ENCODE measurements at places on chromosomes 5 and 9.

DNA sequence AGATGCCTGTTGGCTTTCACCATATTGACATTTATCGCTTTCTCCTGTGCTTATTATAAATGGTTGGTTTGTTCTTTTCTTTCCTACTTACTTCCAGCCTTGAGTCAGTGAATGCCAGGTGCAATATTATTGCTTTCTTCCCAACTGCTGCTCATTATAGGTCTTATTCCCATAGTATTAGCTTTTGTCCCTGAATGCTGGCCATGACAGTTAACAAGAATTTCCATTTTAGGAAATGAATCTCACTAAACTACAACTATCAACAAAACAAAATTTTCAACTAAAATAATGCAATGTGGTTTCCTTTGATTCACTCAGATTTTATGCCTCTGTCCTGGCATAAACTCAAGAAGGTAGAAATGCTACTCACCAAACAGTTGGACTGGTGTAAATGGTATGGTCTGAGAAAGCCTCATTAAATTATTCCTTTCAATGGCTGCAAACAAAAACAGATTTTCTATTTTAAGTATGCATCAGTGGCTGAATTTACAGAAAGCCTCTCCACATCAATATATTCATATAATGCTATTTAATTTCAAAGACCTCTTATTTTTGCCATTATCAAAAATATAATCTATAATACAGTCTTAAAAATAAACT, 145.4 kb downstream of the TRPM6 start:
- DNase-seq = no peak

DNA sequence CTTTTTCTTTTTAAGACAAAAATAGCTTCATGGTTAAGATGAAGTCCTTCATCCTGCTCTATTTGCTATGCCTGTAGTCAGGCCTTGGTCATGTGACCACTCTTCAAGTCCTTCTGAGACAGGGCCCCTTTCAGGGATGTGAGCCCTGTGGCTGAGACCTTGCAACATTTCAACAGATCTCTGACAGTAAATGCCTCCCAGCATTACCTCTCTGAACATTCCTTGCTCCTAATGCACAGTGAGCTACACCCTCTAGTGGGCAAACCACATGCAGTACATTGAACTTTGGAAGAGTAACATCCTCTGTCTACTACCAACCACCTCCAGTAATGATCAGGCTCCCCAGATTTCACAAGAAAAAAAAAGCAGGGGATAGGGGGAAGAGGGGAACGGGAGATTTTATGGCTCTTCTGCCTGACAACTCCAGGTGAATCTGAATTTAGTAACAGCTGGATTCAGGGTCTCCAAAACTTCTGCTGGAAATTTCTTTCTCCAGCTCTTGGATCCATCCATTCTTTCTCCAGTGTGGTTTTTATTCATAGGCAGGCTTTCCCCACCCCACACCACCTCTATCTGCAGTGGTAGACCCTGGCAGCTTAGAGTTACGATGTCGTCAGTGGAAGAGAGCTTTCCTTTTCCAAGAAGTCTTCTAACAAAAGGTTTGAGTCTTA, 8.9 kb upstream of the FBXO38 start:
- peak; percentile 14 for DNase-seq

DNA sequence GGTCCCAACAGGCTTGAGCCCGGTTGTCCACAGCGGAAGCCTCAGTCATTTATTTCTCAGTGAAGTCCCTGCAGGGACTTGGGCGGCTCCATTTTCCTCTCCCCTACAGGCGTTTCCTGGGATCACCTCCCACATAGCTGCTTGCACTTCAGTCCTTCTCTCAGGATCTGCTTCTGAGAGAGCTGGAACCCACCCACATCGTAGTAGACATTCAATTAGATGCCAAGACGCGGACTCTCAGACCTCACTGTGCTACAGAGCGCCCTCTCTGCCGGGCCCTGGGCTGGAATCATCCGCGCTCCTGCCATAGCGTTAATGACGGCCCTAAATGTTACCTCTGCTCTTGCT, 54.0 kb upstream of the ROR2 start:
- DNase-seq = no peak

- peak; percentile 74 for DNase-seq
Measured at GRCh38 chr9:86946201-86947145, 833 bp downstream of the GAS1 start.

- DNase-seq = no peak
Measured at GRCh38 chr5:76082772-76083554, at the start of gene SV2C. Gene SV2C (plus strand): TSS chr5:76083383. CDS start chr5:76131751, 48,368 bp downstream.

GRCh38 chr9:4979239-4979638, 5.8 kb upstream of the JAK2 start:
- no peak for DNase-seq

GRCh38 chr9:117091529-117091928, 323.3 kb downstream of the ASTN2 start:
- no peak for DNase-seq

GRCh38 chr9:27195191-27195590, 86.2 kb downstream of the TEK start:
- no peak for DNase-seq

- DNase-seq = no peak
Measured at GRCh38 chr9:100240512-100240911, 112.2 kb downstream of the TEX10 start.

GRCh38 chr5:123105864-123106263, 16.8 kb downstream of the PRDM6 start:
- DNase-seq = no peak

- no peak for DNase-seq
Measured at GRCh38 chr5:180173198-180173544, 35.8 kb downstream of the RASGEF1C start.

DNA sequence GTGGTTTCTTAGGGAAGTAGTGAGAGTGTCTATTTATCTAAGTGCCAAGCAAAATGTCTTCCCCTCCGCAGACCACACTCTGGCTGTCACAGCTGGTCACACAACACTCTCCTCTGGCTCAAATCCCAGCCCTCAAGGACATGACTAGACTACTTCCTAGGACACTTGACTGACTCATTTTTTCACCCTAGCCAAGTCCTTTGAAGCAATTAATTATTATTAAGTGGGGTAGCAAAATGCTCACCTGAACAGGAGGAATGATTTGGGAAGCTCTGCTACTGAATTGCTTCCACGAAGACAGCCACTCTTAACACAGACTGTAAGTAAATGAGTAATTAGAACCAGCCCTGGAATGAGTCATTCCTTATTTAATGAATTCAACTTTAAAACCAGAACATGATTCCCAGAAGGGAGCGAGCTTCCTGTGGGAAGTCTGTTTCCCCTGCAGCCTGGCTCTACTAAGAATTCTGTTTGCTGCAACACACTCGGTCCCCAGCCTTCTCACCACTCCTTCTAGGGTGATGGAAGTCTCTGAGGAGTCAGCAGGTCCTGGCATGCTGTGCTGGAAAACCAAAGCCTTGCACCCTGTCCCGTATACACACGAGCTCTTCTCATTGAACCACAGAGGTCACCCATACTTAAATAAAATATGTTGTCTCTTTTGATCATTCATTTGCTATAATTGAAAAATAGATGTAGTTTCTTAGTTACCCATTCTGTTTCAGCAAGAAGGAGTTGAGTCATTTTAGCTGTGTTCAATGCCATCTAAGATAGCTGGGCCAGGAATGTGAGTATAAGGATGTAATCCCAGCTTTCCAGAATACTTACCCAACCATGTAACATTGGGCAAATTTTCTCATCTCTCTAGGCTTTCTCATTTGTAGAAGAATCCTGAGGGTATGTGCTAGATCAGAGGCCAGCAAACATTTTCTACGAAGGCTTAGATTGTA, 218.6 kb upstream of the RASEF start:
- no peak for DNase-seq

GRCh38 chr5:179816796-179817469, 3.8 kb upstream of the SQSTM1 start:
- DNase-seq = no peak

GRCh38 chr5:92206681-92207080, 823.6 kb upstream of the ARRDC3 start:
- no peak for DNase-seq

GRCh38 chr5:173778784-173779304, 109.3 kb upstream of the CPEB4 start:
- DNase-seq = no peak

DNA sequence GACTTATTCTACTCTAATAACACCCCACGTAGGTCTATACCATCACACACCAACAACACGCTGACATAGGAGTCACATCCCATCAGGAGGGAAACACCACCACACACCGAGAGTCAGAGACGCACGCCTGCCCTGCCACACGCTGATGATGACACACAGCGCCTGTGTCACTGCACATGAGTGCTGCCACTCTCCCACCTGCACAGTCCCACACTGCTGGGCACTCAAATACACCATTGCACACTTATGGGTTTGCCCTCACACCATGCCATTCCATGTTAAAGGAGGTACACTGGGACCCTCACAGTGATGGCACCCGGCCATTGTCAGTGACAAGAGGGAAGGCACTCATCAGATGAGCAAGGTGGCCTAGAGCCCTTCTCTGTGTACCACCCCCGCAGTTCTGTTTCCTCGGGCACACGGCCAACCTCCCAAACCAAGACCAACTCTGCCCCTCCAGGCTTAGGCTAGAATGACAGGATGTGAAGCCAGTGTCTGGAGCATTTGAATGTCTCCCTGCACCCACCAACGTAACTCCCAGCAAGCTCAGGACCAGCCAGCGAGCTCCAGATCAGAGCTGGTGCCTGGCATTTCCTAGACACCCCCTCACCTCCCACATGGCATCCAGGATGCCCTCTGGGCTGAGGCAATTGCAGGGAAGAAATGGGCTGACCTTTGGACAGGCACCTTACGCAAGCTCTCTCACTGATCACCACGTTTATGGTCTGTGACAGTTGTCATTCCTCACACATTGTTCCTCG, 3.6 kb upstream of the CPLX2 start:
- no peak for DNase-seq

DNA sequence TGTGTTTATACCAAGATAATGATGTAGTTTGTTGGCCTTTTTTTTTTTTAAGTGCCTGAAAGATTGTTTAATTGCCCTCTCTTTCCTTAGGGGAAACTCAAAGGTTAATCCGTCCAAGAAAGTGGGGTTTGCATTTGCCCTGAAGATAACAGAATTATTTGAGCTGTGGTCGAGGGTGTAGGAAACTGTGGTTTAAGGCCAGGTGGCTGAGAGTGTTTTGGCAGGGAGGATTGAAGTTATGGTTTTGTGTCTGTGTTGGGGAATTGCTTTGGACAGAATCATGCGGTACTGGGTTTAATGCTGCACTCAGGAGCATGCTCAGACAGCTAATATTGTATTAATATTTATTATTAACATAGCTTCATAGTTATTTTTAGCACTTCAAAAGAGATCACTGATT, 509.8 kb downstream of the EBF1 start:
- DNase-seq = no peak

DNA sequence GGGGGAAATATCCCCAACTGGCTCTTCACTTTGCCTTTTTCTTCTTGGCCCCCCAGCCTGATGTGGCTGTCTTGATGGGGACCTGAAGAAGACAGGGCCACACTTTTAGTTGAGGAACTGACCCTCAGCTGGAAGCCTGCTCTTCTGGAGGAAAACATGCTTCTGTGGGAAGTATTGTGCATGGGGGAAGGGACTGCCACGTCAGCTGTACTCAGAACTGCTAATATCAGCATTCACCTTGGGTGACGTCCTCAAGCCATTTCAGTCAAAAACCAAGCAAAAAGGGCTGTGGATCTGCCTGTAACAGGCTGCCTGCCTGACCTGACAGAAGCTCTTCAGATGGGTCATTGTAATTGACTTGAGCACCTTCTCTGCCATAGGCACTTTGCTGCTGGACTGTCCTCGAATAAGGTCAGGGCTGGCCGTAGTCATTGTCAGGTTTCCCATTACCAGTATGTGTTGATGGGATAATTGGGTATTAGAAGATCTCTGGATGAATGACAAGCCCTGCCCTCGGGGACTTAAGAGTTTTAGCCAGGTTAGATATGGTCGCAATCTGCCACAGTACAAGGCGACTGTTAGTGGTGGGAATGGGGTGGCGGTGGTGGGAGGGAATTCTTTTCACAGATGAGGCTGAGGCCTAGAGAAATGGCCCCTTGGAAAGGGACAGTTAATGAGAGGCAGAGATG, 10.4 kb downstream of the RAI14 start:
- no peak for DNase-seq

DNA sequence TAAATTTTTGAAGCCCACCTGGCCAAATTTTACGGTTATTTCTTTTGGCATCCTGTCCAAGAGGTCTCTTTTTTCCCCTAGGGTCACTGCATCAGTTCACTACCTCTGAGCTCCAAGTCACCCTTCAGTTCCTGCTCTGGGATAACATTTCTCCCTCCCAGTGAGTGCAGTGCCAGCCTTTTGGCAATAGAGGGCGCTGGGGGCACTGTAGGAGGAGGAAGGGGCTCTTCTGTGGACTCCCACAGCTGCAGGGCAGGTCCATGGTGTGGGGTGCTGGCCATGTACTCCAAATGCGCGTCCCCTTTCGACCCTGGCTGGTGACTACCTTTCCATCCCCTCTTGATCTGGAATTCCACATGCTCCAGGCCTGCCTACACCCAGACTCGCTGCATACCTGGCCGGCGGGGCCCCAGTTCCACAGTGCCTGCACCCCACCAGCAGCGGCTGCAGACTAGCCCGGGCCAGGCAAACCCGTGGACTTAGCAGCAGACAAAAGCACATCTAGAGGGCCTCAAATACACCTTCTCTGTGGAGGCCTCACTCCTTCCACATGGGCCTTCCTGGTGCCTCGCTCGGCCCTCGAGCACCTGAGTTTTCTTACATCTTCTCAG, 20.3 kb upstream of the NINJ1 start:
- DNase-seq = no peak
